ENCODE measurements at places on chromosomes 5 and 9. TPM values are rescaled to one million over a fixed set of nuclear protein-coding genes. Genes with fewer than 3 reads are reported as not detected.

DNA sequence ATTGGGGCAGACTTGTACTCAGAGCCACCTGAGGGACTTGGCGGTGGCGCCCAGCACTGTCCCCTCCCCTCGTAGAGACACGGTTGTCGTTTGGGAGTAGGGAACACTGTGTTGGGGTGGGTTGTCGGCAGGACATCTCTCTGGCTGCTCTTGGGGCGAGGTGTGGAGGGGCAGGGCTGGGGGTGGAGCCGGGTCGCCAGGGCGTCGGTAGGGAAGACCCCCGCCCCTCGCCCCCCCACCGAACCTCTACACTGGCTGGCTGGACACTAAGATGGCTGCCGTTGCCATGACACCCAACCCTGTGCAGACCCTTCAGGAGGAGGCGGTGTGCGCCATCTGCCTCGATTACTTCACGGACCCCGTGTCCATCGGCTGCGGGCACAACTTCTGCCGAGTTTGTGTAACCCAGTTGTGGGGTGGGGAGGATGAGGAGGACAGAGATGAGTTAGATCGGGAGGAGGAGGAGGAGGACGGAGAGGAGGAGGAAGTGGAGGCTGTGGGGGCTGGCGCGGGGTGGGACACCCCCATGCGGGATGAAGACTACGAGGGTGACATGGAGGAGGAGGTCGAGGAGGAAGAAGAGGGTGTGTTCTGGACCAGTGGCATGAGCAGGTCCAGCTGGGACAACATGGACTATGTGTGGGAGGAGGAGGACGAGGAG lies 778 bp downstream of the TRIM41 start:
- DNase-seq: peak; percentile 70

Gene RAB3C
- total RNA-seq: 0.84 TPM

DNA sequence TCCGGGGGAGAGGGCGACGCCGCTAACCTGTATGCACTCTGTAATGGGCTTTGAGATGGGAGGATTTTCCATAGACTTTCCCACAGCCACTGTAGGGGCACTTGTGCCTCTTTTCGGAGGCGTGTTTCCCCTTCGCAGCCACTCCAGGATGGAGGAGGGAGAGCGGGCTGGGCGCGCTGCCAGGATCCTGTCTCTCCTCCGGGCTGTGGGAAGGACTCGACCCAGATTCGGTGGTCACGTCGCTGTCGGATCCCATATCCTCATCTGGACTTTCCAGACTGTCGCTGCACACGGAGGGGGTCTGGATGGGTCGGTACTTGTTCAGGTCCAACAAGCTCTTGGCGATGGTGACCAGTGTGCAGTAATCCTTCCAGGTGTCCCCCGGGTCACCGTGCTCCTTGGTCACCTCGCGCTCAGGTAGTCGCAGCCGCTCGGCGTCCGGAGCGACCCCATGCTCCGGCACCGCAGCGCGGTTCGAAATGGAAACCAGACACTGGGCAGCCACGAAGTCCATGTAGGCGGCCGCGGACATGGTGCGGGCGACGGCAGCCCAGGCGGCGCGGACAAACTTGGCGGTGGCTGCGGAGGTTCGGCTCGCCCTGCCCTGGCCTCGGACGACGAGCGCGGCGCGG lies 1.5 kb downstream of the KLF9 start:
- peak; percentile 95 for DNase-seq

GRCh38 chr5:36301858-36302603 lies at the start of gene RANBP3L:
TSS of gene RANBP3L (minus strand) at chr5:36301902. CDS start at chr5:36301416, 486 bp downstream.
- no peak for DNase-seq

GRCh38 chr9:114682846-114683245 lies 854 bp upstream of the TEX48 start:
- no peak for DNase-seq

- DNase-seq: no peak
These were observed 114.6 kb upstream of the LRRTM2 start for GRCh38 chr5:138989720-138990119.

DNA sequence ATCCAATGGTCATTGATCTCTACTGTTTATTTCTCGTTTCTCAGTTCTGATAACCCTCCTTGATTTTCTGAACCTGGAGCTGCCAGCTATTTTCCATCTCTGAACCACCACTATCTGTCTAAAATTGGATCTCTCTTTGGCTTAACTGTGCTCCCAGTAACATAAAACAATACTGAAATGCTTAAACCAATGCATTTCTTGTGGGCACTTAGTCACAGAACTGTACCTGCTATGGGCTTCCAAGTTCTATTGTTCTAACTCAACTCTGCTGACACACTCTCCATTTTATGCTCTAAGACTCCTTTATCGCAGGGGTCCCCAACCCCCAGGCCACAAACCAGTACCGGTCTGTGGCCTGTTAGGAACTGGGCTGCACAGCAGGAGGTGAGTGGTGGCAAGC lies 120.6 kb downstream of the LHFPL2 start:
- no peak for DNase-seq

Gene STXBP1
- 49.4 TPM for total RNA-seq

- no peak for DNase-seq
These were observed 120.1 kb upstream of the MTAP start for GRCh38 chr9:21682381-21682780.

DNA sequence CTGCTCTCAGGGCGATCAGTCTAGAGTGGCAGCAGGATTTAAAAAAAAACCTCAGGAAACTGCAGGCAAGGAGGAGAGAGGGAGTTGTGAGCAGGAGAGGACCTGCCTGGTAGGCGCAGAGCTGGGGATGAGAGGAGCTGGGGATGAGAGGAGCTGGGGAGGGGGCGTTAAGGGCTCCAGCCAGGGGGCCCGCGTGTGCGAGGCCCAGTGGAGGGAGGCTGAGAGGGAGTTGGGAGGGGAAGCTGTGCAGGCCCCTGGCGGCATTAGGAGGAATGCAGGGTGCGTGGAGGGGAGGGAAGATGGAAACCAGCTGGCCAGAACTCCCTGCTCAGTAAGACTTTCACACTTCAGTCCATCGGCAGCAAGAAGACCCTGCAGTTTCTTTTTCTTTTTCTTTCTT lies 45.2 kb upstream of the HMCN2 start:
- DNase-seq: no peak

DNA sequence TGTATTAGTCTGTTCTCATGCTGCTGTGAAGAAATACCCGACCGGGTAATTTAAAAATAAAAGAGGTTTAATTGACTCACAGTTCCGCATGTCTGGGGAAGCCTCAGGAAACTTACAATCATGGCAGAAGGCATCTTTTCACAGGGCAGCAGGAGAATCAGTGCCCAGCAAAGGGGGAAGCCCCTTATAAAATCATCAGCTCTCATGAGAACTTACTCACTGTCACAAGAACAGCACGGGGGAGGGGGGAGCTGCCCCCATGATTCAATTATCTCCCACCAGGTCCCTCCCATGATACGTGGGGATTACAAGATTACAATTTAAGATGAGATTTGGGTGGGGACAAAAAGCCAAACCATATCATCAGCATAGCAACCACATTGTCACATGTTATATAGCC lies 102.5 kb downstream of the GPBP1 start:
- no peak for DNase-seq

Gene ARAP3
- total RNA-seq: 13.2 TPM

DNA sequence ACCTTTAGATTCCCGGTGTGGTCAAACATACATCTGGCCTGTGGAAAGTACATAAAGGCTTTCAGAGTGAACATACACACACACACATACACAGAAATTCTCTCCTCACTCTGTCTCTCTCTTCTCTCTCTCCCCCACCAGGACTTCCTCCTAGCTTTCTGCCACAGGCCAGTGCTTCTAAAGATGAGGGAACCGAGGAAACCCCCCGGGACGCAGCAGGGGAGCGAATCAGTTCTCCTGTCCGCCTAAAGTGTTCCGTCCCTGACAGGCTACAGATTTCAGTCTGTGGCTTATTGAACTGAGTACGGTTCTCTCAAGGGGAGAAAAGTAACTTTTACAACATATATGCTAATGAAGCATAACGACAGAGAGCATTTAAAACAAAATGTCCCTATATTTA lies 75.8 kb downstream of the MED27 start:
- DNase-seq: no peak

Gene NLN
- total RNA-seq: 14.1 TPM

GRCh38 chr5:96743805-96744204 lies 63.9 kb downstream of the ERAP1 start:
- DNase-seq: no peak

GRCh38 chr5:148372166-148372725 lies 11.5 kb upstream of the FBXO38 start:
- no peak for DNase-seq

DNA sequence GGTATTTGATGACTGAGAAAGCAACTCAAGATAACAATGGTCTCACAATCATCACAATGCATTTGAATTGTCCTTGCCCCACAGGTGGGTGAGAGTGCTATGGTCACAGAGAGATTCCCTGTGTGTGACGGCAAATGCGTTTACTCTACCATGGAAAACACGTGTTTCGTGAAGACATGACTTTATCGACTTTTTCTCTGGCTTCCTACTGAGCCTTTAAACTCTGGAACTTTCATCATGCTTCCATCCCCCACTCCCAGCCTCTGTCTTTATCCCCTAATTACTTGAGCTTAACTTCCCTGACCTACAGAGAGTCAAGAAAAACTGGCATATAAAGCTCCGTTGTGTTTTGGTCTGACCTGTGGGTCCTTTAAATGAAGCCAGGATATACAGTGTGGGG lies 414.1 kb upstream of the CLINT1 start:
- DNase-seq: no peak

- no peak for DNase-seq
These were observed 1293.8 kb downstream of the PTPRD start for GRCh38 chr9:9319007-9319406.

DNA sequence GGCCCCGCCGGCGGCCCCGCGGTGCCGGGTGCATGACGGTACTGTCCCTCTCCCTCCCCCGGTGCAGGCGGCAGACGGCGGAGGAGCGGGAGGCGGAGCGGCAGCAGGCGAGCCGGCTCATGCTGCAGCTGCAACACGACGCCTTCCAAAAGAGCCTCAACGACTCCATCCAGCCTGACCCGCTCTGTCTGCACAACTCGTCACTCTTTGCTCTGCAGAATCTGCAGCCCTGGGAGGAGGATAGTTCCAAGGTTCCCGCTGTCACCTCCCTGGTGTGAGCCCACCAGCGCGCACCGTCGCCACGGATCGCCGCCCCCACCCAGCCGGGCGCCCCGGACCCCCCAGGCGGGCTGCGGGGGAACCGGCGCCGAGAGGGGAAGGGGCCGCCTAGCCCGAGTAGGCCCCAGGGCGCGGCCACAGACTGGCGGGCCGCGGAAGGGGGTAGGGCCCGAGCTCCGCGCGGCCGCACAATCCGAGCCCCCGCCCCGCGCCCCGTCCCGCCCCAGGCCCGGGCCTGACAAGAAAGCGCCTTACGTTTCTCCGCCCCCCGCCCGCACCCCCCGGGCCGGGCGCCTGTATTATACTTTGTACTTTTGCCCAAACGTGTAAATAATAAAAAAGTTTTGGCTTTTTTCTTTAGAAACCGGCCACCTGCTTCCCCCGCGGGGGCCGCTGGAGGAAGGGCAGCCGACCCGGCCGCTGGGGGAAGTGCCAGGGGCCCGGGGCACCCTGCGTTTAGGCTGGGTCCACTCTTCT lies 2.5 kb downstream of the TLX3 start:
- DNase-seq: no peak

GRCh38 chr5:179495906-179496455 lies 54.4 kb upstream of the RUFY1 start:
- DNase-seq: no peak

Measured in left ventricle myocardium superior (tissue), 1 donor.